ENCODE measurements at places on chromosomes 5 and 9.
A peak's percentile ranks its signal among the peaks of the same experiment; 100 is the strongest.

- DNase-seq, result no peak
Observed at GRCh38 chr9:122346478-122347347, 24.1 kb upstream of the PTGS1 start.

DNA sequence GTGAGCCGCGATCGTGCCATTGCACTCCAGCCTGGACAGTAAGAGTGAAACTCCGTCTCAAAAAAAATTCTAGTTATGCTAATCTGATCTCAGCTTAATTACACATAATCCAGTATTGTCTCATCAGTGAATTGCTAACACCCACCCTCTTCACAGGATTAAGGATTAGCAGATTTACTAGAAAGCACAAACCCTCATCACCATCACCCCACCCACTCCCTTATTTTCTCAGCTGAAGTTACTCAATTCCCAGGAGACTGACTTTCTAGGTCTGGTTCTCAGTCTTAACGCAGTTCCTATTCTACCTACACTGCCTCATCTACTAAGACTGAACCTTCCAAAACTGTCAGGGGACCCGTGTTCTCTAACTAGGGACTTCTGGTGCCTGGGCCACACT lies 9.0 kb downstream of the TOR1B start:
- no peak for DNase-seq

DNA sequence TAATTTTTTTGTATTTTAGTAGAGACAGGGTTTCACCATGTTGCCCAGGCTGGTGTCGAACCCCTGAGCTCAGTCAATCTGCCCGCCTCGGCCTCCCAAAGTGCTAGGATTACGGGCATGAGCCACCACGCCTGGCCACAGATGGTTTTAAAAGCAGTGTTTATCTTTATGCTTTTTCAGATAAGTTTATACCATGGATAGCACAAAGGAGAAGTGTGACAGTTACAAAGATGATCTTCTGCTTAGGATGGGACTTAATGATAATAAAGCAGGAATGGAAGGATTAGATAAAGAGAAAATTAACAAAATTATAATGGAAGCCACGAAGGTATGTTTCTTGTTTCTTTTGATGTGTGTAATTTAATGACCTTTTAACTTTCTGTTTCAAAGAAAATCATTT lies 35.1 kb downstream of the POLK start:
- DNase-seq, result no peak

GRCh38 chr5:60597572-60598320 lies 102.2 kb downstream of the DEPDC1B start:
- peak; percentile 93 for DNase-seq

DNA sequence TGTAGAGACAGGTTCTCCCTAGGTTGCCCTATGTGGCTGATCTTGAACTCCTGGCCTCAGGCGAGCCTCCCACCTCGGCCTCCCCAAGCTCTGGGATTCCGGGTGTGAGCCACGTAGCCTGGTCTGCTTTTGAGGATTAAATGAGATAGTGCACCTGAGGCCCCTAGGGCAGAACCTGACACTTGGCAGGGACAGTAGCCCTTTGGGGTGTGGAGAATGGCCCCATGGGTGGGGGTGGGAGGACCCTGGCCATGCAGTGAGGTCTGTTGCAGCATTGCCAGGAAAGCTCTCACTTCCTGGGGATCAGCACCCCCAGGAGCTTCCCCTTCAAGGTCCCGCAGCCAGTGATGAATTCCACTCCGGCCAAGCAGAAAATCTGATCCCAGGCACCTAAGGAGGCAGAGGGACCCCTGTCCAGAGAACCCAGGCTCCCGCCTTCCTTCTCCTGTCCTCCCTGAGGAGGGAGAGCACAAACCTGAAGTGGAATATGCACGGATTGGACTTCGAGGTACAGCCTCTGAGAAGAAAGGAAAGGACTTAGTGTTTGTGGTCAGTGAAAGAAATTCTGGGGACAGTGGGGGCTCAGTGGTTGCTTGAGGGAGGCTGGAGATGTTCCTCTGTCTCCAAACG lies 73.9 kb upstream of the UNC5A start:
- no peak for DNase-seq

DNA sequence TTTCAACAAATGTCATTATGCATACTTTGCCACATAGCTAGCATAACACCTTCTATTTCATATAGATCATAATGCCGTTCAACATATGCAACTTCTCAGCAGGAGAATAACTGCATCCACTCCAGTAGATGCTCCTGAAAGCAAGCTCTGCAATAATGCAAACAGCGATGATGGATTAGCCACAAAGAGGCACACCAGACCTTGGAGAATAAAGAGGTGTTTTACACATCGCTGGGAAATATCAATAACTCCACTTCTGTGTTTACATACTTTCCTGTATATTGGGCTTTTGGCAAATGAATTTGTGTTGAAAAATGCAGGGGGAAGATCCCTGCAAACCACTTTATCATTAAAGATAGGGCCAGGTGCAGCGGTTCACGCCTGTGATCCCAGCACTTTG lies 271.5 kb upstream of the PANK3 start:
- DNase-seq, result no peak

DNA sequence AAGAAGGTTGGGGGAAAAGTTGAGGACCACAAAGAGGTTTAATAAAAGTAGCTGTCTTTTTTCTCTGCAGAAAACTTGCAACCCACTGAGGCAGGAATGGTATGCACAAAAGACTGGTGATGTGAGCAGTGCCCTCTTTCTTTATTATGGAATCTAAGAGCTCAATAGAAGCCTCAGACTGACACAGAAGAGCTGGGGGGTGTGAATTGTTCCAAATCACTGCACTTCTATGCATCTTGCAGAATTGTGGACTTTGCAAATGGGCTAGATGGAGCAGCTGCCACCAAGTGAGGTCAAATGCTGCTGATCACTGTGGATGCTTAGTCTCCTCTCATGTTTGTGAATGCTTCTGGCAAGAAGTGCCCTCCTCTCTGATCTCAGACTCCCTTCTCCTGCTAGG lies 227.1 kb downstream of the ZSWIM6 start:
- no peak for DNase-seq

DNA sequence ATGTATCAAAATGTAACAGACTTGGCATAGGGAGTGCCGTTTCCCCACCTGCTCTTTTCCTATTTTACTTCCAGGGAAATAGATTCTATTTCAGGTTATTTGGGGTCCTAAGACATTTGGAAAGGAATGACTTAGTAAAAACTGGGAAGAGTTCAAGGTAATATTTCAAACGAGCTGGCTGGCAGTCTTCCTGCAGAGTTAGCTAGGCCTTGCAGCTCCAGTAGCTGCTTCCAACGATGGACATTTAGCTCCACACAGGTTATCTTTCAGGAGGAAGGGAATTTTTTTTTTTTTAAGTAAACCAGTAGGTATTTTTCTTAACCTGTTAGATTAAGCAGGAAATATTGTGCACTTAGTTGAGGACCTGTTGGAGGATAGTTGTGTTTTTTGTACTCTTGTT lies 45.2 kb downstream of the TLE4 start:
- DNase-seq, result no peak

DNA sequence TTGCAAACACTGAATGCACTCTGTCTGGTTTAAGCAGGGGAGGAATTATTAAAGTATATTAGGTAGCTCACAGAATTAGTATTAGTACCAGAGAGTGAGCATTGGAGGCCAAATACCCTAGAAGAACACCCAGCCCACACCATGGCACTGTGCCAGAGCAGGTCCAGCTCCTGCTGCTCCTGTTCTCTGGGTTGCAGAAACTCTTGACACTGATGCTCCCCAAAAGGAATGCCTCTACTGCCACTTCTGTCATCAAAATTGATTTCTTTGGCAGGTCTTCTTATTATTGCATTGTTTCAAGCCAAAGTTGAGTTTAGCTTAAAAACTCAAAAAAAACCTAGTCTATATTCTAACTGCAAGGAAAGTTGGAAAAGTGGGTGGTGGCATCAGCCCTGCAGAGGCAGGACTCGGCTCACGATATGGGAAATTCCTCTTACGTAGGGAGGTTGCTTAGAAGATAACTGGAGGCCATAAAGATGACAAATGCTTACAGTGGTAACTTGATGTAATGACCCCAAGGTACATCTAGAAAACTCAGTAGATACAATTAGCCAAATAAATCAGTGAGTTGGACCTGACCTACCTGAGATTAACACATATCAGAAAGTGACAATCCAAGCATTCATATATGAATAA lies 123.4 kb downstream of the CD180 start:
- no peak for DNase-seq

DNA sequence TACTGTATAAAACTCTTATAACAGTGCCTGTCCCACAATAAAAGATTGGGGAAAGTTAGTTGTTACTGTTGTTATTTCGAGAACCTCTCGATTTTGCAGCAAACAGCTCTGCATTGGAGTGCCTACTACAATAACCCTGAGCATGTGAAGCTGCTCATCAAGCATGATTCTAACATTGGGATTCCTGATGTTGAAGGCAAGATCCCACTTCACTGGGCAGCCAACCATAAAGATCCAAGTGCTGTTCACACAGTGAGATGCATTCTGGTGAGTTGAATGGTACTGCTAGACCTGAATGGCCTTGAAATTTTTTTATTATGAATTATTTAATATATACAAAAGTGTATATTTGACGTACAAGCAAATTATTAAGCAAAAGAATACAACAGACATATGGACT lies 123.2 kb downstream of the TEX10 start:
- no peak for DNase-seq

DNA sequence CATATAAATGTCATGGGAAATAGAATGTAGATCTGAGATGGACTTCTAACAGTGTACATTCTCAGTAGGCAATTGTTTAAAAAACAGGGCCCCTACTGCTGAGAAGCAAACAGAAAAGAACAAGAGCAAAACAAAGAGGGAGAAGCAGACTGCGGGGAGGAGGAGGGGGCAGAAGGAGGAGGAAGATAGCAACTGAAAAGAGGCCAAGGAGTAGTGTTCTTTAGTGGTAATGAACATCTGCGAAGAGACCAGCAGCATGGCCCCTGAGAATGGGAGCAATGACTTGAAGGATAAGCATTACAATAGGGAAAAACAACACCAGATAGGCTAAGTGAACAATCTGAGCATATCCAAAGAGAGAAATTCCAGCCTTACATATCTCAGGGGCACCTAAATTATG lies 36.8 kb downstream of the HAPLN1 start:
- DNase-seq, result no peak

DNA sequence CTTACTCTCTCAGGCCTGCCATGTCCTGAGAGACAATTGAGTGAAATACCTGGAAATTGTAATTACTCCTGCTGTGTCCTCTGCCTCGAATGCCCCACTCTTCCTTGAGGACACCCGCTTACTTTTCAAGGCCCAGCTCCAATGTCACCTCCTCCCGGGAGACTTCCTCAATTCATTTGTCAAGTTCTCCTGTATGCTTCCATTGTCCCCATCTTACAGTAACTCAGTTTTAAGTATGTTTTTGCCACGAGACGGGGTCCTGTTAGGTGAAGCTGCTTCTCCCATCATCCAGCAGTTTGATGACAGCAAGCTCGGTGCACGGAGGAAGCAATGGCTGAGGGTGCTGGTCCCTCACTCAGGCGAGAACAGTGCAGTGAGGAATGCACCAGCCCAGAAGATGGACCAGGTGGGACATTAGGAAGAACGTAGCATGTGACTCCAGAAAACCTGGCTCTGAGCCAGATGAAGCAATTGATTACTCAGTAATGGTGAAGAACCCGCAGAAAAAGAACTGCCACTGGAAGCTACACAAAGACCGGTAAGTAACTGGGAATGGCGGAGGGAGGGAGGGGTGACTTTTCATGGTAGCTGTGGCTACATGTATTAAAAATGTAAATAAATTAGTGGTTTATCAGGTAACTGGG lies 274.8 kb downstream of the DENND1A start:
- no peak for DNase-seq

DNA sequence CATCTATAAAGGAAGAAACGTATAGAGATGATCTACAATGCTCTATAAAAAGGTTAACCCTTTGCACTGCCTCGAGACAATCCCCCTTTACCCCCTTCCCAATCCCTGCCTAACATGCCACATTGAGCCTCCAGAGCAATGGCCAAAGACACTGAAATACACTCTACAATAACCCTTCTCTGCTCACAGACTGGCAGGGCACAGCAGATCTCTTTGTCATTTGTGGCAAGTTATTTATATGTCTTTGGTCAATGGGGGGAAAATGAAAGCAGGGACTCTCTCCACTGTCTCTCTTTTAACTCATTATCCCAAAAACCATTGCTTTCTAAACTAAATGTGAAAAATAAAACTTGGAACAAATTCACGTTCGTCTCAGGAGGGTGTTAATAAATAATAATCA lies 51.7 kb downstream of the PTCH1 start:
- no peak for DNase-seq

DNA sequence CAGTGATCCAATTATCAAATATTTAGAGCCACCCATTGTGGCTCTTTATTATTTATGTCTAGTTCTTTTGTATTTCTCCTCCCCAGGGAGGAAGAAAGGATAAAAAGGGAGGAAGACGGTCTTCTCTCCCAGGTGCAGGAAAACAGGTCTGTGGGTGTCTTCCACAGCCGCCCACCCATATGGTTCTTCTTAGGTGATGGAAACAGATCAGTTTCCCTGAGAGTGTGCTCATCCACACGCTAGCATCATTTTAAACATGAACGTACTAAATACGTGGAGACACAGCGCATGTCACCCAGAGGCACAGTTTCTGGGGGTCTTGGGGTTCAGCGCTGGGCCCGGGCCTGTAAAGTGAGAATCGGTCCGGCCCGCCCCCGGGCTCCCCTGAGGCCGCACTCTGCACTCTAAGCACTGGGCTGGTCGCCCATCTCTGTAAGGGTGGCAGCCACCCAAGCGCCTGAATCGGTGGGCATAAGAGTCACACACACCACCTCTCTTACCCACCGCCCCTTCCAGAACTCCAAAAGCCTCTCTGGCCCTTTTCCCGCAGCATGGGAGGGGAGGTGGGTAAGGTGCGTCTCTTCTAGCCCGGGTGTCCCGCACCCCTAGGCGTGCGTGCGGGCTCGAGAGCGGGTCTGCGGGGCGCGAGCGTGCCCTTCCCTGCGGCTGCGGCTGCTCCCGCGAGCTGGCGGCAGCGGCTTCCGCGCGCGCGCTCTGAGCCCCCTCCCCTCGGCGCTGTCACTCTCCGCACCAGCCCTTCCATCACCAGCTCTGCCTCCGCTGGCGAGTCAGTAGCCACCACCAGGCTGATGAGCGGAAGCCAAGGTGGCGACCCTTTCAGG lies 1.3 kb downstream of the PTCH1 start:
- DNase-seq, result no peak

DNA sequence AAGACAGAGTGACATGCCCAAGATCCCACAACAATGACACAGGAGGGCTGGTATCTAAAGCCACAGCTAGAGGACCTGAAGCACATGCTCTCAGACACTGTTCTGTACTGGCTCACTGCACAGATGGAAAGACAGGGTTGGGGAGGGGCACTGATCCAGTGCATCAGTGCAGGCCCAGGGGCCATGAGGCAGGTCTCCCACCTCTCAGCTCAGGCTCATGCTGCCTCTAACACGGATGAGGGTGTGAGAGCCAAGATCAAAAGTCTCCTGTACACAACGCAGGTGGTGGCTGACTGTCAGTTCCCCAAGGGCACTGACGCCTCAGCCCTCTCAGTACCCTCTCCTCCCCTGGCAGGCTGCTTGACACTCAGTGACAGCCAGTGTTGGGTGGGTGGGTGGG lies 10.9 kb downstream of the RAPGEF1 start:
- DNase-seq, result no peak

GRCh38 chr5:57063773-57064172 lies 110.1 kb upstream of the GPBP1 start:
- DNase-seq, result no peak
